ENCODE measurements at places on chromosomes 5 and 9.

GRCh38 chr9:125161284-125161918 is 18.1 kb upstream of the SCAI start:
- no peak for DNase-seq

DNA sequence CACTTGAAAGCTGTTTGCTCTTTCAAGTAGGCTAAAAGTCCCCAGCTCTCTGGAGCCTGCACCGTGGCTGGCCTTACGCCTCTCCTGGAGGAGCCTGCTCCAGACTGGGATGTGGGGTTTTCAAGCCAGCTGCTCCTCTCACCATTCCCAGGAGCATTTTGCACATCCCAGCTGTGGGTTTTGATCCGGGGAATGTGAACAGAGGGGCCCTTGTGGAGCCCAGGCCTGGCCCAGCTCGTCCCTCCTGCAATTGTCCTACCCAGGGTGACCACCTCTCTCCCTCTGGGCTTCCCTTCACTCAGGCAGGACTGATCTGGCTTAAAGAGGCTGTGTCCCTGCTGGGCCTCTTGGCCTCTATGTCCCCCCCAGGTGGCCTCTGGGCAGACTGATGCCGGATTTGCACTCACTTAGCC is 32.5 kb upstream of the TIFAB start:
- DNase-seq = no peak

DNA sequence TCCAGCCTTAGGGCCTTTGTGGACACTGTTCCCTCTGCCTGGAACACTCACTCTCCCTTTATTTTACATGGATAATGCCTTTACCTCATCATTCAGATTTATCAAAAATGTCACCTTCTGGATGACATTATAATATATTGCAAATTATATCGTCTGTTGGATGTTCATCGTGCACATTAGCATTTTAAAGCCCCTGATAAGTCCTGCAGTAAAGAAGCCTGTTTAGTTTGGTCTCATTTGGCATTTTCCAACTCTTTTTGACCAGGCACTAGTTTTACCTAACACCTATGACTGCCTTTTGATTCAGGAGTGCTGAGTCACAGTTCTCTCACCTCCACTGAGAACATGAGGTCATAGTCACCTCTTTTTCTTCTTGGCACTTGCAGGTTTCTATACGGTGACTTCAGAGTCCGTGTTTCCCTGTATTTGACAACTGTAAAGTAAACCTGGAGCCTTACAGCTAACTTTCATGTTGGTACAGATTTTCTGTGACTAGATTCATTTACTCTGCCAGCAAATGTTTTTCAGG is 57.7 kb upstream of the STC2 start:
- DNase-seq = no peak

GRCh38 chr5:145473042-145473642 is 362.0 kb downstream of the PRELID2 start:
- DNase-seq = no peak

- no peak for DNase-seq
Measured at GRCh38 chr5:106894964-106895363, 775.8 kb downstream of the EFNA5 start.

GRCh38 chr9:116153765-116154333 is at the start of gene PAPPA:
Gene PAPPA, plus strand, starts transcription at chr9:116153791. Its CDS starts 382 bp downstream, at chr9:116154173.
- DNase-seq = no peak

DNA sequence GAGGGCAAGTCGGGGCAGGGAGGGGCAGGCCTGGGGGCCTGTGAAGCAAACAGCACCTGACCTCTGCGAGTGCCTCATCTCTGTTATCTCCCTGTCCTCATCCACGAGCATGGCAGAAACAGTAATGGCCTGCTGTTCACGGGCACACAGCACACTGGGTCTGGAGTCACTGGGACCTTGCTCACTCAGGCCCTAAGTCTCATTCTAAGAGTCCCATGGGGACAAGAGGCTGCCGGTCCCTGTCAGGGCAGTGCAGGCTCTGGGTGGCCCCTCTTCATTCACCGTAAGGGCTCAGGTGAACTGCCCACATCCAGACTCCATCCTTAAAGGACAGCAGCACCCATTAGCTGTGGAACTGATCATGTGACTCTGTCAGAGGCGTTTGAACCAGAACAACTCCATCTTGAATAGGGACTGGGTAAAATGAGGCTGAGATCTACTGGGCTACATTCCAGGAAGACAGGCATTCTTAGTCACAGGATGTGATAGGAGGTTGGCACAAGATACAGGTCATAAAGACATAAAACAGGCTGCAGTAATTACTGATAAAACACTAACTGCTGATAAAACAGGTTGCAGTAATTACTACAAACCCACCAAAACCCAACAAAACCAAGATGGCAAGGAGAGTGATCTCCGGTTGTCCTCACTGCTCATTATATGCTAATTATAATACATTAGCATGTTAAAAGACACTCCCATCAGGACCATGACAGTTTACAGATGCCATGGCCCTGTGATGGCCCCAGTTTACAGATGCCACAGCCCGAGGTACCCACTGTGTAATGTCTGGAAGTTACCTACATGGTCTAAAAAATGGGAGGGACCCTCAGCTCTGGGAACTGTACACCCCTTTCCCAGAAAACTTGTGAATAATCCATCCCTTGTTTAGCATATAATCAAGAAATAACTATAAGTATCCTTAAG is 28.7 kb downstream of the BICD2 start:
- no peak for DNase-seq

- no peak for DNase-seq
Measured at GRCh38 chr5:160240350-160240749, 11.0 kb downstream of the FABP6 start.

- no peak for DNase-seq
Measured at GRCh38 chr9:119818726-119819435, 449.6 kb upstream of the BRINP1 start.

GRCh38 chr5:82163452-82164175 is 114.5 kb downstream of the RPS23 start:
- DNase-seq = peak; percentile 38

- no peak for DNase-seq
Measured at GRCh38 chr5:149951138-149951749, 6.7 kb upstream of the PDE6A start.

DNA sequence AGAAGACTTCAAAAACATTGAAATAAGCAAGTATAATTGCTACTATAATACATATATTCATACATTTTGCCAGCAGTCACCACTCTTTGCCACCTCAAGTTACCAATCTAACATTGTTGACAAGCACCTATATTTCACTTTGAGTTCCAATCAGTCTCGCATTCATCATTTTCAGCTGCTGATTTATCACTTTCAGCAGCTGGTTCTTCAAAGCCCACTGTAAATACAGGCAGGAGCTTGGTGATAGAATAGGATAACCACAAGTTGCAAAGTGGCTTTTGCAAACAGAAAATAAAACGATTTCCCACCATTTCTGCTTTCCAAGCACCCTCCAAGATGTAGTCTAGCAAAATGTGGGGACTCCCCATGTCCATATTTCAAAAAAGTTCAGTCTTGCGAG is 114.2 kb upstream of the ITGA1 start:
- DNase-seq = no peak

DNA sequence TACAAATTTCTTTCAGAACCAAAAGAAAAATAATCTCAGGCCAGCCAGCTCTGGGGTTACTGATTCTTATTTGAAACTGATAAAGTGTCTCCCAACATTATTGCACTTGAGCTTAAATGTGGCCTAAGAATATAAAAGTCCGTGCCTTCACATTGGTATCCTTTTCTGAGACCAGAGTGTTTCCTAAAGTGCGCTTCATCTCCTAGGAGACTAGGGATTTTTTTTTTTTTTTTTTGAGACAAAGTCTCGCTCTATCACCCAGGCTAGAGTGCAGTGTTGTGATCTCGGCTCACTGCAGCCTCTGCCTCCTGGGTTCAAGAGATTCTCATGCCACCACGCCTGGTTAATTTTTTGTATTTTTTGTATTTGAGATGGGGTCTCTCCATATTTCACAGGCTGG is 23.6 kb upstream of the KCNIP1 start:
- no peak for DNase-seq

DNA sequence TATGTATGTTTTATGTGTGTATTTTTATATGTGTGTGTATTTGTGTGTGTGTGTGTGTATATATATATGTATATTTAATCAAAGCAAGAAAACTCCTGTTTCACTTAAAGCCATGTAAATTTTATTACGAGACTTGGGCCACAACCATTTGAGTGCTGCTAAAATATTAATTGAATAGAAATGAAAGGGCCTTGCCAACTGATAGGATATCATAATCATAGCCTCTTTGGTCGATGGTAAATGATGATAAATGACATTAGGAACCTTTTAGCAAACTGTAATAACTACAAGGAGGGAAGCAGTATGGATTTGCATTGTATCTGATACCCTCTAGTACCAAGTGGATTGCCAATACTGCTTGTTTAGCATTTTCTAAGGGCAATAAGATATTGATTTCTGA is 7.9 kb downstream of the TLE4 start:
- DNase-seq = no peak

DNA sequence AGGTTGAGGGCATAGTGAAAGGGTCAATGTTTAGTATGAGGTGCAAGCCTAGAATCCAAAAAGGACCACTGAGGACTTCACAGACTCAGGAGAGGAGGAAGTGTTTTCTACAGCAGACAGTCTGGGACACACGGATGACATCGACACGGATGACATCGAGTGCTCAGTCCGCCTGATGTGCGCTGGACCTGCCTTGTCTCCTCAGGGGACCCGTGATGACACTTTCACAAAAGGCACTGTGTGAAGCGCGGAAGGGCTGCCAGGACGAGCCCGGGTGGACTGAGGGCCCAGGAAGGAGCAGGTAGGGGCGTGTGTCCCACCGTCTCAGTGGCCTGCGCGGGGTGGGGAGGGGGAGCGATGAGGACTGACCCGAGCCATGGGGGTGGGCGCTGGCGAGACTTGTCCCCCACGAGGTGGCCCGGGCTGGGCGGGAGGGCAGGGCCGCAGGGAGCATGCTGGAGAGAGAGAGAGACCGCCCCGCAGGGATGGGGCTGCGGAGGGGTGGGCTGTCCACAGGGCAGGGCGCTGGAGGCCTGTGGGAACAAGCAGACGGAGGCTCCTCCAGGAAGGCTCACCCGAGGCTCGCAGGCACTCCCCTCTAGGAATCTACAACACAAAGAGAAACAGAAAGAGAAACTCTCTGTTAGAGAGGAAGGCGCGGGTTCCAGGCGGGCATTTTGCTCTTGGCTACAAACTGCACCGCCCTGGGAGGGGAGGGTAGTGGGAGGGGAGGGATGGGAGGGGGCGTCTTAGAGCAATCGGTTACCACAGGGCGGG is 54.9 kb downstream of the USP20 start:
- no peak for DNase-seq

DNA sequence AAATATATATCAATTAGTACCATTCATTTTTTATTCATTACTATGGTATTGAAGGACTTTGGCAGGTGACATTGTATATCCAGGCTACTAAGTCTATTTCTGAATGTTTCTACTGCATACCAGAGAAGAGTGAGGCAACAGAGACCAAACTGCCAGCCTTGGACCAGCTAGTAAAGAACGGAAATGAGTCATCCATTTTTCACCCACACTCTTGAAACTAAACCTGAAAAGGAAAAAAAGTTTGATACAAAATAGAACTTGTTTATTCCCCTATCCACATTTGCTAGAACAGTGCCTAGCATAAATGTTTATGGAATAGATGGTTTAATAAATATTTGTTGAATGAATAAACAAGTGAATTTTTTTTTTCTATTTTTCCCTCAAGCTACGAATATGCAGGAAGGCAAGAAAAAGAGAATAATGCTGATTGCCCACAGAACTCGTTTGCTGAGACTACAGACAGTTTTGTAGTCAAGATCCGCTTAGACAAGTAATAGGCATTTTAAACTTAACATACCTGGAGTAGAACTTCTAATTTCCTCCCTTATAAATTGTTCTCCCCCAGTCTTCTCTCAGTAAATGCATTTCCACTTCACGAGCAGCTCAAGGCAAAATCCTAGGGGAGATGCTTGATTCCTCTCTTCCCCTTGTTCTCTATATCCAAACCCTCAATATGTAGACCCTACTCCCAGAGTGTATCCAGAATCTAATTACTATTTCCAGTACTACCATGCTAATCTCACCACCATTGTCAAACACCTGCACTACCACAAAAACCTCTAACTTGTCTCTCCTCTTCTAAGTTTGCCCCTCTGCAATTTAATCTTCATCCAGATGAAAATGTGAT is 146.2 kb upstream of the RASA1 start:
- peak; percentile 50 for DNase-seq

GRCh38 chr9:91935805-91936514 is 14.1 kb downstream of the ROR2 start:
- no peak for DNase-seq

DNA sequence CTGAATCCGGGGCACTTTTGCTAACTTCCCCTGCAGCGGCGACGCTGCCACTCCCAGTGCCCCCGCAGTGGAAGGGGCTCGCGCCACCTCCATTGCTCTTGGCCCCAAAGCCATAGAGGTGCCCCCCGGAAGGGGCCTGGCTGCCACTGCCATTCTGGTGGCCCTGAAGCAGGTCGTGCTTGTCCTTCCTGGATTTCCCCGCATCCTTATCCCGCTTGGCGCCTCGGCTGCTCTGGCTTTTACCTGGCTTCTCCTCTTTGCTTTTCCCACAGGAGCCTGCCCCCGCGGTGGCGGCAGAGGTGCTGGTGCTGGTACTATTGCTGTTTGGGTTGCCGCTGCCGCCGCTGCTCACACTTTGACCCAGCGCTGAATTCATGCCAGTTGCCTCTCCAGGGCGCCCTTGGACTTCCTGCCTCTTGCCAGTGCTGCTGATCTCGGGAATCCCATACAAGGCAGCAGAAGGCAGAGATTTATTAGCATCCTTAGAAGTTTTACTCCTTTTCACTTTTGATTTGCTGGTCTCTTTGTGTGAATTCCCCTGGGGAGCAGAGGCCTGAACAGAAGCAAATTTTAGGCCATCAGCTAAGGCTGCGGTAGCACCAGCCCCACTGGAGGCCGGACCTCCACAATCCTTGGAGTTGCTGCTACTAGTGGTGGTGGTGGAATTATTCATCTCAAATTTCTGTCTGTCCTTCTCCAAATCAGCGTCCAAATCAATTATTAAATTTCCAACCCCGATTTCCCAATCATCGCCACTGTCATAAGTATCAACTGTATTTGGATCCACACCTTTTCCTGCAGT is 2.1 kb downstream of the ZNF608 start:
- peak; percentile 69 for DNase-seq

DNA sequence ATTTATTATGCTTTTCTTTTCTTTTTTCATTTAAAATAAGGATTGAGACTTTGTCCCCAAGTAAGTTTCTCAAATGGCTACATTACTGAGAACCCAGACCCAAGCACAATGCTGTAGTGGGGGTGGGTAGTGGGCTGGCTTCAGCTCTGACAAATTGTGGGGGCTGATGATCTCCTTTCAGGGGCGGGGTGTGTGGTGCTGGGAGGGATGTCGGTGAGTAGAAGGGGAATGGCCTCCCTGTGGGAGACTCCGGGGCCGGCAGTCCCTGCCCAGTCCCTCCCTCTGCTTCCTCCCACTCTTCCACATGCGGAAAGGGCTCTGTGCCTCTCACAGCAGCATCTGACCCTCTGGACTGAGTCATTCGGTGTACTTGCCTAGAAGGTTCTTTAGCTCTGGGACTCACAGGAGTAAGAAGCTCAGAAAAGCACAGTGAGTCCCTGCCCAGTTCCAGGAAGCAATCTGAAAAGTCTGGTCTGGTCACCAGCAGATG is 14.3 kb downstream of the CD180 start:
- no peak for DNase-seq

Data from hippocampal formation (tissue), 2 donors.